Activated CD4-positive, CD25-positive, alpha-beta regulatory T cell (primary cell): ENCODE measurements at places on chromosomes 5 and 9.

DNA sequence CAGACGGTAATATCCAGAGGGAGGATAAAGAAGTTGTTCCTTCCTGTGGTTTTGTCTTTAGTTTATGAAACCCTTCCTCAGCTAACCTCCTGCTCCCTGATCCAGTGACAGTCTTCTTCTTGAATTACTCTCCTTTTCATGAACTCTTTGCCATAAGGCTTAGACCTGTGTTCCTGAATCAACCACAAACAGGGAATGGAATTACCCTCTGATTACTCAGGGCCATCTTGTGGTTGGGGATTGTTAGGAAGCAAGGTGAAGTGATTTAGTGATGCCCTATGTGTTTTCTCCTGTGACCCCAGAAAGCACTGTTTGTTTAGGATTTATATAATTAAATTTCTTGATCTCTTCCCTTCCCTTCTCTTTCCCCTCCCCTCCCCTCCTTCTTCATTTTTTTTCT lies 409.1 kb downstream of the TAF11L14 start:
- no peak for DNase-seq

DNA sequence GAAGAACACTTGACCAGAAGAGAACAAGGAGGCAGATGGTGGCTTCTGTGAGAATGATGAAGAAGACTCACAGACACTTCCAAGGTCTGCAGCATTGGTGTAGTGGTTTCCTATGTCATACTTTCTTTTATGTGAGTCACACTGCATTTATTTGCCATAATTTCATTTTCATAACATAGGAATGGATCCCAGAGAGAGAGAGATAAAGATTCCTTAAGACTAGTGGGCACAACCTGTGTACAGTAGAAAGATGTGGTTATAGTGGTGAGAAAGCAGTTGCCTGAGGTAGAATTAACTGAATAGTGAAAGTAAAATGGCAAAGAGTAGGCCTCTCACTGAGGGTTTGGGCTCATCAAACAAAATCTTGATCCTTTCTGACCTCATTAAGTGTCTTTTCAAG lies 7.6 kb upstream of the CCDC152 start:
- DNase-seq: no peak

GRCh38 chr5:96148376-96148775 lies 186.7 kb upstream of the ELL2 start:
- no peak for DNase-seq

DNA sequence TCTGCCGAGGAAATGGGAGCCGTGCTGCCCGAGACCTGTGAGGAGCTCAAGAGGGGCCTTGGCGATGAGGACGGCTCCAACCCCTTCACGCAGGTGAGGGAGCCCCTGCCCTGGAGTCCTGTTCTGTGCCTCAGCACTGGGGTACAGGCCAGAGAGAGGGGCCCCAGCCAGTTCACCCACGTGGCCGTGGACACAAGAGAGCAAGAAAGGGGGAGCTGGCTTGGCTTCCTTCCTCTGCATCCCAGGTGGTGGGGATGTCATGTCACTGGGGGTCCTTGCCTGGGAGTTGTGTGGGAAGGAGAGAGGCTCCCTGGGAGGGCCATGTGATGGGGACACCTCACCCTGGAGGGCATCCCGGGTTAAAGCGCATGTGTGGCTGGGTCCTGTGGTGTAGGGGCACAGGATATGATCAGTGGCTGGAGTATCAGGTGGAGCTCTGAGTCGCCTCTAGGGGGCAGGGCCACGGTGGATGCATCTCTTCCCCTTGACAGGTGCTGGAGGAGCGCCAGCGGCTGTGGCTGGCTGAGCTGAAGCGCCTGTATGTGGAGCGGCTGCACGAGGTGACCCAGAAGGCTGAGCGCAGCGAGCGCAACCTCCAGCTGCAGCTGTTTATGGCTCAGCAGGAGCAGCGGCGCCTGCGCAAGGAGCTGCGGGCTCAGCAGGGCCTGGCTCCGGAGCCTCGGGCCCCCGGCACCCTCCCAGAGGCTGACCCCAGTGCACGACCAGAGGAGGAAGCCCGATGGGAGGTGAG lies 7.5 kb downstream of the N4BP3 start:
- DNase-seq: peak; percentile 73

- no peak for DNase-seq
Measured at GRCh38 chr5:171357843-171358242, 29.8 kb upstream of the NPM1 start.

- no peak for DNase-seq
Measured at GRCh38 chr5:77396017-77396416, 96.1 kb downstream of the WDR41 start.

- no peak for DNase-seq
Measured at GRCh38 chr5:80093796-80094195, 58.6 kb downstream of the THBS4 start.
